H54 (cell line): ENCODE measurements at places on chromosomes 16 and 17.
A peak's percentile ranks its signal among the peaks of the same experiment; 100 is the strongest.

DNA sequence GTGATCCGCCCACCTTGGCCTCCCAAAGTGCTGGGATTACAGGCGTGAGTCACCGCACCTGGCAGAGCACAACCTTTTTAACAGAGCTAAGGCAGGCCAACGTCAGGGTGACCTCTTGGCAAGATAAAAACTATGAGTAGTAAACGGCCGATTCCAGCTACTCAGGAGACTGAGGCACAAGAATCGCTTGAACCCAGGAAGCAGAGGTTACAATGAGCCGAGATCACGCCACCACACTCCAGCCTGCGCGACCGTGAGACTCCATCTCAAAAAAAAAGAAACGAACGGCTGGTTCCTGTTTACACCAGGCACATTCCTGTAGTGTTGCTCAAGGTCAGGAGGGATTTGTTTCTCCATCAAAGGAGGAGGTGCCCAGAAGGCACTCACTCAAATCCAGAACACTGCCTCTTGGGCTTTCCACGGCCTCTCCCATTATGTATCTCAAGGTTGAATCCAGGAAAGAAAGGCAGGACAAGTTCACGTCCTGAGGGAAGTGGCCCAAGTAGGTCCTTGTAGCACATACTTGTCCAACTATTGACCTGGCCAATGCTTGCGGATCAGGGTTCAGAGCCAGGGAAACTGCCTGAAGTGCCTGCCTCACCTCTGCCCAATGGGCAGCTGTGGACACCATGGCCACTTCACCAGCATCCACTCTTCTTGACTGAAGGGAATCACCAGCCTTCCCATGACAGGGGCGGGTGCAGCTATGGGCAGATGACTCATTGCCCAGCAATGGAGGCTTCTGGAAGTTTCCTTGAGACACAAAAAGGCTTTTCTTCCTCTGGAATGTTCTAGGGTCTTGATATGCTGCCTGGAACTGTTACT lies 13.5 kb downstream of the KNOP1 start:
- DNase-seq: no peak

DNA sequence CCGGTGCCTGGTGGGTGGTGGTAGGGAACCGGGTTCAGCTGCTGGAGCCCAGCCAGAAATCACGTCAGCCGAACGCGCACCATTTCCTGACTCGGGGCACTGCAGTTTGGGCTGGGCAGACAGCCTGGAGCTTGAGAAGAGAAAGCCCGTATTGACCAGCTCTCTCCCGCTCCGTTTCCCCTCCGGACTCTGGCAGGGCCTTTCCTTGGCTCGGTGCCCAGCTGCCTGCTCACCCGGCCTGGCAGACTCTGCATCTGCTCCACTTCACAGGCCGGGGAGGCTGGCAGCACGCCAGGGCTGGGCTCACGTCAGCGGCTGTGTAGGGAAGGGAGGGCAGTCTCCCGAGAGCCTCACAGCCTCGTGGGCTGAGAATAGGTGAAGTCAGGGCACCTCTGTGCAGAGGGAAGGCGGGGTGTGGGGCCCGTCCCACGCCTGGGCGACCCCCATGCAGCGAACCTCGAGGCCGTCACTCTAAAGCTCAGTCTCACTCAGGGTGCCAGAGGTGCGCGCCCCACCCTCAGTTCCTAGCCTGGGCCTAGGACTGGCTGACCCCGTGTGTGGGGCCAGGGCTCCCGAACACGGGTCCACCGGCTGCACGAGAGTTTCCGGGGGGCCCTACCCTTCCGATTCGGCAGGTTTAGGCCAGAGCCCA lies 59.1 kb downstream of the OR1D5 start:
- peak; percentile 97 for DNase-seq

DNA sequence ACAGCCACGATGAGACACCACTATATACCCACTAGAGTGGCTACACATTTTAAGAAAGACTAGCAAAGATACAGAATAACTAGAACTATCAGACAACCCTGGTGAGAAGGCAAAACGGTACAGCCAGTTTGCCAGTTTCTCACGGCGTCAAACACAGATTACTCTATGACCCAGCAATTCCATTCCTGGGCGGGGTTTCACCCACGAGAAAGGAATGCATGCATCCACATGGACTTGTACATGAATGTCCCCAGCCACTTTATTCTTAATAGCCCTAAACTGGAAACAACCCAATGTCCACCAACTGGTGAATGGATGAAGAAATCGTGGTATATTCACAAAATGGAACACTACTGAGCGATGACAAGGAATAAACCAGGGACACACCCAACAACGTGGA lies 74.5 kb downstream of the MYH10 start:
- DNase-seq: no peak

GRCh38 chr16:88642881-88643643 lies 4.7 kb downstream of the IL17C start:
- DNase-seq: no peak

DNA sequence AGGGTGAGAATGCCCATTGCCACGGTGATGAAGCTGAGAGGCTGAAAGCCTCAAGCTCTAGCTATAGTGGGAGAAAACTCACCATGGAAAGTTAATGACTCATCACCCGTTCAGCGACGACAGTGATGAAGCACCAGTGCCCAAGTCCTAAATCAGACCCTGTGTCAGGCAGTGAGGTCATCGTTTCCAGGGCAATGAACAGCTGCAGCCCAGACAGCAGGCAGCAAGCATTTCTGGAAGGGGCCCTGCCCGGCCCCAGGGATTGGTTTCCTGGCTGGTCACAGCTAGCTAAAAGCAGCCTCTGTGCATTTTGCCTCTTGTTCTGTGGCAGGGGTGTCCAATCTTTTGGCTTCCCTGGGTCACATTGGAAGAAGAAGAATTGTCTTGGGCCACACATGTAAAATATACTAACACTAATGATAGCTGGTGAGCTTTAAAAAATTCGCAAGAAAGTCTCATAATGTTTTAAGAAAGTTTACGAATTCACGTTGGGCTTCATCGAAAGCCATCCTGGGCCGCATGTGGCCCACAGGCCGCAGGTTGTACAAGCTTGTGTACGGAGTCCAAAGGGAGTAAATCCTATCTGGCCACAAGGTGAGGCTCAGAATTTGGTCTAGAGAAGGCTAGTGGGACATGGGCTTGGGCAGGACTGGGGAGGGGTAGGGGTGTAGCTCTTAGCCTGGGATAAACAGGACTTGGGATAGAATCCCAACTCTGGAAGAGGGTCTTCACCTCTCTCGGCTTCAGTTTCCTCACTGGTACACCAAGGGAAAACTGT lies 40.6 kb downstream of the MIS12 start:
- peak; percentile 89 for DNase-seq

GRCh38 chr17:49707246-49707607 lies 537 bp downstream of the SLC35B1 start:
- DNase-seq: no peak

GRCh38 chr17:45050481-45051059 lies 862 bp downstream of the DCAKD start:
- DNase-seq: no peak

GRCh38 chr17:39939588-39940419 lies 12.3 kb downstream of the LRRC3C start:
- DNase-seq: peak; percentile 72

DNA sequence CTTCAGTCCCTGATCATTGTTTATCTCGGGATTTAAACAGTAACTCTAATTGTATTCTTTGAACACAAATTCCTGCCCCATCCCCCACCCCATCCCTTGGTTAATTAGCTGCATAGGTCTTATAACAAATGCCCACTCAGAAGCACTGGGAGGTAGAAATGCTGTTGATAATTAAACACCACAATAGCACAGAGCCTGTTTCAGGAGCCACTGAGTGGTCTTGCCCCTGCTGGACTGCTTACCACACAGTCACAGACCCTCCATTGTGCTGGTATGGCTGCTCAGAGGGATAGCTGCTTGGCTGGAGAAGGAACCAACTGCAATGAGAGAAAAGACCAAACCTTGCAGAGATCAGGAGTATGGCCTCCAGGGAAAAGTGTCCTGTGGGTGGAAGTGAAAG lies 214.1 kb downstream of the ANKFN1 start:
- no peak for DNase-seq

- DNase-seq: no peak
Measured at GRCh38 chr16:54689072-54689865, 241.4 kb upstream of the IRX5 start.

DNA sequence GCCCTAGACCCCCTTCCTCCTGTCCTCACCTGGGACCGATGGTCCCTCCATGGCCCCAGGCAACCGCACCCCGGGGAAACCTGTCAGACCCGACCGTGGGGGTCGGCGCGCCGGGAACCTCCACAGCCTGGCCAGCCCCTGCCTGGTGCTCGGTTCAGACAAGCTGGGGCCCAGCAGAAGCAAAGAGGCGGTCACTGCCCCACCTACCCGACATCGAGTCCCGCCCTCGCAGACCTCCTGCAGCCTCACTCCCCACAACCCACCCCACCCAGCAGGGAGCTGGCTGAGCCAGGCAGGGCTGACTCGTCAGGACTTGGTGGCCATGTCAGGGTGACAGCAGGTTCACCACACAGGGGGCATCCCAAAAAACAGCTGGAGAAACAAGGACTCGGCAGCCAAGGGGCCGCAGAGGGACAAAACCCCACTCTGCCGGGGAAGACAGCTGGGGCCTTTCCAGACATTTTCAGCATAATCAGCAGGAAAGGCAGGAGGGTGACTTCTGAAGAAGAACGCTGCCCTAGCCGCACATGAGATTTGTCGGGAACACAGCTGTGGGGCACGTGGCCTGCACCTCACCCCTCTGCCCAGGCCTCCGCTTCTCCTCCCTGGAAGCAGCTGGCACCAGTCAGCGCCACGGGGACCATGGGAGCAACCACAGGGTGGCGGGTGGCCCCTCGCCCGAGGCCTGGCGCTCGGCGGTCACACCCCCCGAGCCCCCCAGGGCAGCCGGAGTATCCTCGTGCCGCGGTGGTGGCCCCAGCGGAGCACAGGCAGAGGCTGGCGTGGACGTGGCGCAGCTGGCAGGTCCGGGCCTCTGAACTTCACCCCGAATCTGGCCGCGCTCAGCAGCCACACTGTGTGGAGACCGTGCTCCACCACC lies 22.9 kb downstream of the GNPTG start:
- no peak for DNase-seq

GRCh38 chr16:31507617-31507928 lies 618 bp downstream of the RUSF1 start:
- no peak for DNase-seq

DNA sequence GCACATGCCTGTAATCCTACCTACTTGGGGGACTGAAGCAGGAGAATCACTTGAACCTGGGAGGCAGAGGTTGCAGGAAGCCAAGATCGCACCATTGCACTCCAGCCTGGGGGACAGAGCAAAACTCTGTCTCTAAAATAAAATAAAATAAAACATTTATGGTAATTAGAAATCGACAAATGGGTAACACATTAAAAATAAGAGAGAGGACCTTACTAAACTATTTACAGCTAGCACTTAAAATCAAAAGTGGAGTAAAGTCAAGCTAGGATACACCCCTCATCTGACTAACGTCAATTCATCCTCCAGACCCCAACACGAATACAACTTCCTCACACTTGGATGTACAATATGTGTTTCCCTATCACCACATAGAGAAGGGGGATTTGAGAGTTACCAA lies 27.8 kb upstream of the RHOT1 start:
- DNase-seq: no peak

GRCh38 chr16:1812732-1813163 lies 13.9 kb downstream of the HAGH start:
- DNase-seq: no peak

DNA sequence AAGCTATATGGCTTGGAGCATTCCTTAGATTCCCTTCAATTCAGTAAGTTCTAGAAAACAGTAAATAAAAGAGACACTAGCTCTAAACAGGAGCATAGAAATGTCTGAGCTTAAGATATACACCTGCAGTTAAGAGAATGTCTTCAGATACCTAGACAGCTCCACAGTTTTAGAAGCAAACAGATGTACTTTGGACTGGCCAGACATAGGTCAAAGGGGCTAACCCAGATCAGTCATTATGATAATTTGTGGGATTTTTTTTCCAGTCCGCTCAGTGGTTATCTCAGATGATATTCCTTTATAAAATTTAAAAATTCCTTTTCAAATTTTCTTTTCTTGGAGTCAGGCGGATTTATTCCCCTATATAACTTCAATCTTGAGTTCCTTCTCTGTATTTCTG lies 65.8 kb upstream of the RASL10B start:
- no peak for DNase-seq

- no peak for DNase-seq
Measured at GRCh38 chr17:35769895-35770486, 9.3 kb downstream of the C17orf50 start.

DNA sequence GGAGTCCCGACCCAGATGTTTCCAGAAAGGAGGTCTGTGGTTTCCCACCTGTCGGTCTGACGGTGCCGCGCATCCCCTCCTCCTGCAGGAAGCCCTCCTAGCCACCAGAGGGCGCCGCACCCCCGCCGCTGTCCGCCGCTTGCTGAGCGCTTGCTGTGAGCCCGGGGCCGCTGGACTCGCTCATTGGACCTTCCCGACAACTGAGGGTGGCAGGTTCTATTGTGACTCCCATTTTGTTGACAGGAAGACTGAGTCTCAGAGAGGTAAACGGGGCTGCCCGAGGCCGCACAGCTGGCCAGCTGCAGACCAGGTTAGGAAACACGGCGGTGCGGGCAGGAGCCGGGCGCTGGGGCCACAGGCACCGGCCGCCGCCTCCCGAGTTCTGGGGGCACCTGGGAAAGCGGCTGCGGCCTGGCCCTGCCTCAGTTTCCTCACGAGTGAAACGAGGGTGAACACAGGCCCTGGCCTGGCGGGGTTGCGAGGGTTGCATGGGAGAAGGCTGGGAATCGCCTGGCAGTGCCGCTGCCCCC lies 191.1 kb upstream of the CIBAR2 start:
- no peak for DNase-seq

GRCh38 chr17:47423406-47424295 lies 99.9 kb downstream of the EFCAB13 start:
- DNase-seq: no peak

GRCh38 chr17:43856141-43856540 lies 9.2 kb downstream of the CD300LG start:
- no peak for DNase-seq

DNA sequence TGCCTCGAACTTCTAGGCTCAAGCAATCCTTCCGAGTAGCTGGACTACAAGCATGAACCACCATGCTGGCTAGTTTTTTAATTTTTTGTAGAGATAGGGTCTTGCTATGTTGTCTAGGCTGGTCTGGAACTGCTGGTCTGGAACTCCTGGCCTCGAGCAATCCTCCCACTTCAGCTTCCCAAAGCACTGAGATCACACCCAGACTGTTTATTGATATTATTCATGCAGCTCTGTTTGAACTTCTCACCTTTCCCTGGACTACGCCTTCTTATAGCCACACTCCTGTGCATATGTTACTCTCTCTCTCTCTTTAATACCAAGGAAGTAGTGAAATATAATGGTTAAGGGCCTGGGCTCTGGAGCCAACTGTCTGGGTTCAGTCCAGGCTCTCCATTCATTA lies 4.6 kb downstream of the COG7 start:
- no peak for DNase-seq
